ENCODE measurements at places on chromosomes 2 and 18.

- no peak for DNase-seq
Observed at GRCh38 chr2:104871649-104871971, 17.7 kb downstream of the POU3F3 start.

GRCh38 chr2:12970861-12971260 lies 254.1 kb downstream of the TRIB2 start:
- no peak for DNase-seq

GRCh38 chr18:23690505-23691068 lies 1.3 kb downstream of the LAMA3 start:
- DNase-seq: no peak

- DNase-seq: no peak
Observed at GRCh38 chr2:23557455-23557854, 172.5 kb downstream of the KLHL29 start.

DNA sequence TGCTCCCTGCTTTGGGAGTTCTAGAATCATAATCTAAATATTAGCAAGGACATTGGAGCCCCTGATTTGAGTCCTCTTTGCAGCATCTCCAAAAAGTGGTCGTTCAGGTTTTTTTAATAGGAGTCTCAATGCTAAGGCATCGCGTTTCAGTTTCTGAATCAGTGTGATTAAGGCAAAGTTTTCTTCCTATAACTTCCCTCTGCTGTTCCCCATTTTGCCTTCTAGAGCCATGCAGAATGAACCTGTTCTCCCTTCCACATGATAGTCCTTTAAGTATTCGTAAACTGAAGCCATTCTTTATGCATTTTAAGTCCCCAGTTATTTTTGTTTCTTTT lies 159.5 kb downstream of the PTGR3 start:
- no peak for DNase-seq

- DNase-seq: no peak
Observed at GRCh38 chr2:160741815-160742214, 248.2 kb upstream of the RBMS1 start.

DNA sequence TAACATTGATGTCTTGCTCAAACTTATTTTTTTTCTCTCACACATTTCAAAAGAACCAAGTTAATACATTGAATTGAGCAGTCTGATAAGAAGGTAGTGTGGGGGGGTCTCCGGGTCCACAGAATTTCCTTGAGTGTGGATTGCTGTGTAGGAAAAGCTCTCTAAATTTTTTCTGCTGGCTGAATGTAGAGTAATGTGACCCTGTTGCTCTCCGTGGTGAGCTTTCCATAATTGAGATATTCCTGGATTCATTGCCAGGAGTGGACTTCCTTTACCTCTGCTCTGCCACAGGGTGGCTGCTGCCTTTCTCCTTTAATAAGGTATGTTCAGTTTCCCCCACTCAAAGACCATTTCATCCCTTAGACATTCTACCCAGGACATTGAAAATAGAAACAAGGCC lies 50.9 kb downstream of the PKP4 start:
- no peak for DNase-seq

- DNase-seq: no peak
Observed at GRCh38 chr2:111091811-111092211, 28.9 kb upstream of the BCL2L11 start.

DNA sequence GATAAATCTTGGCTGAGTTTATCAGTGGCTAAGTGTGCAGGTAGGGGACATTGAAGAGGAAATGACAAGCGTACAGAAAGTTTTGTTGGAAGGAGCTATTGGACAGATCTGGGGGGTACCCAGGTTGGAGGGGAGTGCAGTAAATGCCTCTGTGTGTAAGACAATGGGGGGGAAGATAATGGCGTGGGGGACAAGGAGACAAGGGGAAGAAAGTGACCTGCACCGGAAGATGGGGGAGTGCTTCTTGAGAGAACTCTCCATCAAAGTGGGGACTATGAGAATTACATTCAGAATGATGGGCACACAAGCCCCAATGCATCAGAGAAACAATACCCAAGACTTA lies 190.0 kb downstream of the ALPK2 start:
- DNase-seq: no peak

- no peak for DNase-seq
Observed at GRCh38 chr2:231613331-231613662, 20.6 kb downstream of the TEX44 start.
